ENCODE measurements at places on chromosomes 1 and 21. TPM values are rescaled to one million over a fixed set of nuclear protein-coding genes. Genes with fewer than 3 reads are reported as not detected.

Gene C4BPA
- not detected for total RNA-seq

Gene UBE4B
- total RNA-seq: 28.7 TPM

DNA sequence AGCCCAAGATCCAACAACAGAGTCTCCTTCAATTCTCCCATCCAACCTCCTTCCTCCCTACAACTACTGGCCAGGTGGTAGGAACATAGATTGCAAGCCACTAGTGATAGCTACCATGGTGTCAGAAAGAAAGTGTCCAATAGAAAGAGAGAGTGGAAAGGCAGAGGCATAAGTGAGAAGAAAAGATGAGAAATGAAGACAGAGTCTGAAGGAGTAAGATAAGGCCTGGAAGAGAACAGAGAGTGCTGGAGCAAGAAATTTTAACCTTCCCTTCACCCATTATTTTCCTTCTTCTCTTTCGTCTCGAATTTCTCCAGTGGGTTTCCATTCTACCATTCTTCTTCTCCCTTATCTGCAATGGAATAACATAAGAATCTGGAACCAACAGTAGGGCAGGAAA lies 57.9 kb downstream of the CDC42BPA start:
- DNase-seq: no peak

DNA sequence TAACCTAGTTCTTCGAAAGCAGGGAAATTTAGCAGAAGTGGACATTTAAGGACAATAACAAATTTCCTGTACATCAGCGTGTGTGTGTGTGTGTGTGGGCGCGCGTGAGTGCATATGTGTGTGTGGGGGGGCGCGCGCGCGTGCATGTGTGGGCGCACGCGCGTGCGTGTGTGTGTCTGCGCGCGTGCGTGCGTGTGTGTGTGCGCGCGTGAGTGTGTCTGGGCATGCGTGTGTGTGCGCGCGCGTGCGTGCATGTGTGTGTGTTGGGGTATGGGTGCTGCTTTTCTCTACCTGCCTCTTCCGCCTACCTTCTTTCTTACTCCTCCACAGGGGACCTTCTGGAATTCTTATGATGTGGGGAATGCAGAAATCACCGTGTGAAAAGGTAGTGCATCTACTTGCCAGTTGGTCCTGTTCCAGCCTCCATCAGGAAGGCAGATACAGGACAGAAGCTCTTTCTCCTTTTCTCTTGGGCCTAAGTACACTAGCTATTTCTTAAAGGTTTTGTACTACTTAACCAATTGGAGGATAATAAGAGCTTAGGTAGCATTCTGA lies 165.4 kb upstream of the KCNK2 start:
- no peak for DNase-seq

GRCh38 chr1:37999430-38000232 lies 5.7 kb downstream of the FHL3 start:
- DNase-seq: no peak

Measured in CD4-positive, alpha-beta T cell (primary cell).